HCT116 (cell line): ENCODE measurements at places on chromosomes 7 and 10. TPM values are rescaled to one million over a fixed set of nuclear protein-coding genes. Genes with fewer than 3 reads are reported as not detected.

GRCh38 chr7:47580811-47581331, 1.0 kb downstream of the TNS3 start:
- DNase-seq: no peak

GRCh38 chr10:97188261-97188711, 2.5 kb upstream of the SLIT1 start:
- no peak for DNase-seq

Gene DNAJC2
- 40.2 TPM for total RNA-seq

DNA sequence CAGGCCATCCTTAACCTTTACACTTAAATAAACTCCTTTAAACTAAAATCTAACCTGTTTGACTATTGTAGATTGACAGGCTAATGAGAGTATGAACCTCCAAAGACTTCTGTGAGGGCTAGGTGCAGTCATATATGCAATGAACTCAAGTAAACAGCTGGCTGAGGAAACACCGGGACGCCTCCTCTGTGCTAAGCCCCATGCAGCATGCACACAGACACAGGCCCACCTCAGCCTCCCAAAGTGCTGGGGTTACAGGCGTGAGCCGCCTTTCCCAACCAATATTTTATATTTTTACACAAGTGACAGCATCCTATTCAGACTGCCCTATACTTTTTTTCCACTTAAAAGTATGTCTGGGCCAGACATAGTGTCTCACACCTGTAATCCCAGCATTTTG, 1.5 kb upstream of the FXYD4 start:
- no peak for DNase-seq

DNA sequence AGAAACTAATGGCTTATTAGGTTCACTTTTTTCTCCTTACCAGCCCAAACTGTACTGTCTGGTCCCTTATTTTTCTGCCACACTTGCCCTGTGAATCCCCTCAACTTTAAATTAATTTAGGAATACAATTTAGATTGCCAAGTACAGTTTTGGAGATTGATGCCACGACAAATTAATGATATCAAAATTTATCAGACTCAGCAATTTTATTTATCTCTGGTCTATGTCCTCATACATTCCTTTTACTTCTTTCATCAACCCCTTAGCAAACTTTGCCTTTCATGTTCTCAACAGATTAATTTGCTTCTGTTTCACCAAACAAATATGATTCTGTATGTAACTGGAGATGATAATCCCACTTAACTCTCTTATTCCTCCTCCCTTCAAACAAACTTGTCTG, 38.2 kb downstream of the SHOC2 start:
- DNase-seq: no peak

Gene CYP2C19
- not detected for total RNA-seq

Gene ARHGEF5
- total RNA-seq: 44.2 TPM

- DNase-seq: no peak
Observed at GRCh38 chr10:11762706-11763500, 20.7 kb downstream of the ECHDC3 start.

- no peak for DNase-seq
Observed at GRCh38 chr7:78487464-78487863, 688.9 kb downstream of the PHTF2 start.

DNA sequence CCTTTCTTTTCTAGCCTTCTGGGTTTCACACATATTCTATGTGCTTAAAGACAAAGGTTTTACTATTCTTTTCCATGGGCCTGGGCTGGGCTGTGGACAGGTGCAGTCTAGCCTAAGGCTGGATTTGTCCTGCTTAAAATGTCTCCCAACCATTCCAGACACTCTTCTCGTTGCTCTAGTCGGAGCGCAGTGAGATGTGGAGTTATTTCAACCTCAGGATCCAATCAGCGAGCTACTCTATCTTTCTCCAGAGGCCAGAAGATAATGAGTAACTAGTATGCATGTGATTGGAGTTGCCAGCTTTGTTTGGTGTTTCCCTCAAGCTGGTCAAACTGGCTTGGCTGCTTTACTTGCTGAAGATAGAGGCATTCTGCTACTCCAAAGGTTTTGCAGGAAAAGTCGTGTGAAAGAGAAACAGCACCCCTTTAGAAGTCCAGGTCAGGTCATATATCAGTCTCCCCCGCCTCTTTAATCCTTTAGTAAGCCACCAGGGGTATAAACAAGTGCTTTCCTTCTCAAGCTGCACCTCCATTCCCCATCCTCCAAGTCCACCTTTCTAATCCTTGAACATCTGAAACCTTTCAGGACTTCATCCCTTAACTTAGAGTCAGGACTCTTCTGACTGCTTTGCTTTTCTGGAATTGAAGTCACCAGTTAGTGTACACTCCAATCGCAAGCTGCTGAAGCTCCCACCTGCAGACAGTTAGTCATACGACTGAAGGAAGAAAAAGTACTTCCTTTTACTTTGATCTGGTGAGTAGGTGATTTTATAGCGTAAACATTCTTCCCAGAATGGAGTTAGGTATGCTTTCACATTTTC, 78.8 kb downstream of the DNMBP start:
- DNase-seq: peak; percentile 89

DNA sequence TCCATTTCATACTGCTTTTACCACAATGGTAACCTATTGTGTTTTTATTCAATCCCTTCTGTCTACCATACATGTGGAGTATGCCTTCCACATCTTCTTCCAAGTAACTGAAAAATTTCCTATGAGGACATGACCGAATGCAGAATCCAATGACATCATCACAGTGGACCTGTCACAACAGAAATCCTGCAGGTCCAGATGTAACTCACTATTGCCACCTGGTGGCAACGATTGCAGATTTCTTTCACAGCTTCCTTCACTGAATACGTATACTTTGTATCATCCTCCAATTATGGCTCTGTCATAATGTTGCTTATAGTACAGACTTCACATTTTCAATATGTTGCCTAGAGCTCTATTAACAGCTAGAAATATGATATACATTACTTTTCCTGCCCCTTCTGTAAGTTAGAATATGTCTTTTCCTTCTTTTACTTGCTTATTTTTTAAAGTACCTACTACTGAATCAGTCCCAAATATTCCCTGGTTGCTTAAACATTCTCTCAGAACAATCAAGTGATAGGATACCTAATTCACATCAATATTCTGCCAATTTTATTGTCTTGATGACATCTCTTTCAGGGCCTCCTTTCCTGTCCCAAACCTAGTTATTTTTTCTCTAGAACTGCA, 45.4 kb downstream of the SLC13A1 start:
- peak; percentile 90 for DNase-seq

GRCh38 chr7:154427533-154427932, 375.3 kb downstream of the DPP6 start:
- no peak for DNase-seq

DNA sequence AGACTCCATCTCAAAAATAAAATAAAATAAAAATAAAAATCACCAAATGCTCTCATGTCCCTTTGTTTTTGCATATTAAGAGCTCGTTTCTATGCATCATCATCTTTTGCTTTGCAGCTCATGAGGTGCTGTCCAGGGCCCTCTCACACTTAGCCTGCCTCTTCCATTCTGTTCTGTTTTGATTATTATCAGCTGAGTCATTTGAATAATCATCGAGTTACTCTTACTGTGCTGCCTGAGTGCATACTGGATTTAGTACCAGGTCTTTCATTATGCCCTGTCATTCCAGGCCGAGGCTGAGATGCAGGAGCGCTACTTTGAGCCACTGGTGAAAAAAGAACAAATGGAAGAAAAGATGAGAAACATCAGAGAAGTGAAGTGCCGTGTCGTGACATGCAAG, 33.0 kb downstream of the UCMA start:
- DNase-seq: no peak

DNA sequence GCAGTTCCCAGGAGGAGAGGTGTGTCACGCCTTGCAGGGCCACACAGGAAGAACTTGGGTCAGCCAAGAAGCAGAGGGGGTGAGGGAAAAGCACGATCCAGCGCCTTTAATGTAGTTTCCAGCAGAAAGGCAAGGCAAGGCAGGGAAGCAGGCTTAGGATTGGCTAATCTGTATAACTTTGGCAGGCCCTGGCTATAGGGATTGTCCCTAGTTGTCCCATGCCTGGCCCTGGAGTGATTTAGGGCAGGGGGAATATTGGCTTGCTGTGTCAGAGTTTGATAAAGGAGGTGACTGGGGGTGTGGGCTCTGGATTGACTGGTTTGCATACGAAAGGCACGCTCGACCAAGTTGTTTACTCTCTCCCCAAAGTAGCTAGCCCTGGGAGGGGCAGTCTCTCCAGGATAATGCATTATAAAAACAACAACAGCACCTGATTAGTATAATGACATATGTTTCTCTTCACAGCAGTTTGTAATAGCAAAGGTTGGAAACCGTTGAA, 44.5 kb downstream of the RBM28 start:
- no peak for DNase-seq

GRCh38 chr7:2182461-2182860, 50.3 kb downstream of the MAD1L1 start:
- no peak for DNase-seq

Gene MUC3A
- 30.8 TPM for total RNA-seq

DNA sequence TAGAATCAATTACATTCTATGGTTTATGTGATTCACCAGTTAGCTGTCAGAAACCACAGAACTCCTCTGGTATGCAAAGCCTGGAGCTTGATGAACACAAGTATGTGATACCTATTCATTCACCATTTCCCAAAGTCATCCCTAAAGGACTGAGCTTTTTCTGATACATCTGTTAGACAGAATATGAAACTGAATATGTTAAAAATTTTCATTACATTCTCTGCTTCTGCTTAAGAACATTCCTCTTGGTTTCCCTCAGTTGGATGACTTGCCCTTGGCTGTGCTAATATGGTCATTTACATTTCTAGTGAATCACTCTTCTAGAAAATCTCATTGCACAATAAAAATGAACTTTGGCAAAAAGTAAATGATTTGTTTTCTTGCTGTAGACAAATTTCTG, 10.8 kb upstream of the PON1 start:
- DNase-seq: no peak

DNA sequence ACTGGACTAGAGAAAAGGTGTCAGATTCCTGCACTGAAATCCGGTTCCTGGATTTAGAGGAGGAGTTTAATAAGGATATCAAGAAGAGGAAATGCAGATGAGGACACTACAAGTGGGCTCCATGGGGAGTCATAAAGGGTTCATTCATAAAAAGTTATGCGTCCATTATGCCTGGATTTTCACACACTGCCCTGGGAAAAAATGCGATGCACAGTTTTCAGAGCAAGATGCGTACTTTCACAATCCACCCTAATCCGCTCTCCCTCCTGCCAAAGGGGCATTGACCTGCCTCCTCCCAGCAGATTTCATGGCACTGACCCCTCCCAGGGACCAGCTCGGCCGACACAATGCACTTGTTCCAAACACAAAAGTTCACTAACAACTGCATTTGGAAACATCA, 42.2 kb upstream of the OPALIN start:
- DNase-seq: no peak

Gene HOXA4
- 2.0 TPM for total RNA-seq

DNA sequence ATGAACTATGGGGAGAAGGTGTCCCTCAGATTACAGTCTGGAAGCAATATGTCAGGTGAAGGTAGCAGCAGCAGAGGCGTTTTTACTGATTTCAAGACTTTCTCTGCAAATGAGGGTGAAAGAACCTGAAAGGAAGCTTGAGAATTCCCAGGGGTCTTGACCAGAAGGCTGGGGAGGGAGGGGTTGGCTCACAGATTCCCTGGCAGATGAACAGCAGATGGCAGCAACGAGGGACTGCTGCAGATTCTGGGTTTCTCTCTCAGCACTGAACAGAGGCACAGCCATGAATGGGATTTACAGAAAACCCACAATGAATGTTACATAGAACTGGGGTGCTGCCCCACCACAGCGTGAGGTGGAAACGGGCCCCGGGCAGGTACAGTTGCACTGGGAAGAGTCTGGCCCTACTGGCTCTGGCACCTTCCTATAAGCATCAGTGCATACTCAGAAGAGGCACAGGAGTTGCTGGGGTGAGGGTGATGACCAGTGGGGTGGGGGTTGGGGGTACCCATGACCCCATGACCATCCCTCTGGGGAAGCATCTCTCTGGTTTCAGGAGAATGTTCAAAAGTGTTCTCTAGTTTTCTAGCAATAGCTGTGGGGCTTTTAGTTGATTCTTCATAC, 317.8 kb downstream of the SH2D4B start:
- no peak for DNase-seq

DNA sequence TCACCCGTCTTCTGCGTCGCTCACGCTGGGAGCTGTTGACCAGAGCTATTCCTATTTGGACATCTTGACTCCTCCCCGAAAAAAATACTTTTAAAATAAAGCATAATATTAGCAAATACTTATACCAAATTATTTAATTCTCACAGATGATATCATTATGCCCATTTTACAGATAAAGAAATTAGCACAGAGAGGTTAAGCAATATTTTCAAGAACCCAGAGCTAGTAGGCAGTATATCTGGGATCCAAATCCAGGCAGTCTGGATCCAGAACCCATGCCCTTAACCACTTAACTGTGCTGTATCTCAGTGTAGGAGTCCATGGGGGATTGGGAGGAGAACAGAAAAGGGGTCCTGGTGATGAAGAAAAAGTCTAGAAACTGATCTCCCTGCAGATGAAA, 6.1 kb downstream of the IQUB start:
- no peak for DNase-seq

DNA sequence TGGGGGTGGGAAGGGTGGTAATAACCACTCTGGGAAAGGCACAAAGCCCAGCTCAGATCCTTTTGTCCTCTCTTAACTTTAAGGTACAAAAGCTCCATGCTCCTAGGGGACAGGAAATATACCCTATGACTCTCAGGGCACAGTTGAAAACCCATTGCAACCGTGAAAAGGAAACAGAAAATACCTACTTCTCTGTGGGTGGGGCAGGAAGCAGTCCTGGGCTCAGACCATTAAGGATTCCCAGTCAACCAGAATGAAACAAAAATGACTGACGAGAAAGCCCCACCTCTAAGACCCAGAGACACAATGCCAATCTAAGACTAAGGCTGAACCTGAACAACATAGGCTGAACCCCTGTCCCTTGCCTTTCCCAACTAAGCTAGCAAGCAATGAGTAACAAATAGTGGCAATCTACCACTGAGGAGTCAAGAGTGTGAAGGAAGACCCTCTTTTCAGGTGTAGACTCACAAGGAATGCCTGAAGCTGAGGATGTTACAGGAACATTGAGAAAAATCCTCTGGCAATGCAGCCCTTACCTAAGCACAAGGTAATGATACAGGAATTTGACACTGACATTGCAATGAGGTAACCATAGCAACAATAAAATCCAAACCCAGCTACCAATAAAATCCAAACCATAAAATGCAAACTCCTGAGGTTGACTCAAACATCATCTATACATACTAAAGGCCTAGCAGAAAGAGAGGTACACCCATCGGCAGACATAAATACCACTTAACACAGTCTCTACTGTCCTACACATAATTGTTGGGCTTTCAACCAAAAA, 380.1 kb downstream of the HPSE2 start:
- DNase-seq: no peak

- DNase-seq: no peak
Observed at GRCh38 chr7:69962186-69963065, 364.2 kb downstream of the AUTS2 start.
